Adrenal gland (tissue), 19 donors: ENCODE measurements at places on chromosomes 16 and 17.

DNA sequence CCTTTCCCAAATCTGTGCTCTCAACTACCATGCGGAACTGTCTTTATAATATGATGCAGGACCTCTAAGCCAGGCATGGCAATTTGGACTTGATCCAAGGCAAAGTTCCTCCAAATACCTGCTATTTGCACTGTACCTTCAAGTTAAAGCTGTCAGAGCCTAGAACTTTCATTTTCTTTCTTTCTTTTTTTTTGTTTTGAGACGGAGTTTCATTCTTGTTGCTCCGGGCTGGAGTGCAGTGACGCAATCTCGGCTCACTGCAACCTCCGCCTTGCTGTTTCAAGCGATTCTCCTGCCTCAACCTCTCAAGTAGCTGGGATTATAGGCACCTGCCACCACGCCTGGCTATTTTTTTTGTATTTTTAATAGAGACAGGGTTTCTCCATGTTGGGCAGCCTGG, 51.7 kb downstream of the ARHGAP27 start:
- no peak for DNase-seq

GRCh38 chr17:80959330-80960036, 32.2 kb upstream of the CHMP6 start:
- peak; percentile 95 for DNase-seq

- DNase-seq = peak; percentile 66
These were observed 20.7 kb downstream of the SPNS2 start for GRCh38 chr17:4519361-4519788.

GRCh38 chr17:59238906-59239305, 18.6 kb downstream of the GDPD1 start:
- no peak for DNase-seq

- no peak for DNase-seq
These were observed 56.7 kb downstream of the CEP112 start for GRCh38 chr17:66135219-66135618.

DNA sequence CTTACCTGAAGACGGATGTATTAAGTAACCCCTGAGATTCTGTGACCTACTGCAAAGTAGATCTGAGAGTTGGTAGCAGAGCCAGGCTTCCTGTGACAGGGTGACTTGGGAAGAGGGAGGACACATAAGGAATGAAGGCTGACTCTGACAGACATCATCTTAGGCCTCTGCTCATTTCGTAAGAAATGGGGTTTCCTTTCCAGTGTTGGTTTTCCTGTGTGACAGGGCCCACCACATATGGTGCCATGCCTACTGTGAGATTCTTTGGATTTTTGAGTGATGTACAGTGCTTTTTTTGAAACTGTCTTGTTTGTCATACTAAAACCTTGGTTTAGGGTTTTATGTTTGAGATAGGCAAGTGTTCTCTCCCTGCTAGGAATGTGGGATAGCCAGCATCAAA, 12.7 kb downstream of the LIG3 start:
- DNase-seq = no peak

DNA sequence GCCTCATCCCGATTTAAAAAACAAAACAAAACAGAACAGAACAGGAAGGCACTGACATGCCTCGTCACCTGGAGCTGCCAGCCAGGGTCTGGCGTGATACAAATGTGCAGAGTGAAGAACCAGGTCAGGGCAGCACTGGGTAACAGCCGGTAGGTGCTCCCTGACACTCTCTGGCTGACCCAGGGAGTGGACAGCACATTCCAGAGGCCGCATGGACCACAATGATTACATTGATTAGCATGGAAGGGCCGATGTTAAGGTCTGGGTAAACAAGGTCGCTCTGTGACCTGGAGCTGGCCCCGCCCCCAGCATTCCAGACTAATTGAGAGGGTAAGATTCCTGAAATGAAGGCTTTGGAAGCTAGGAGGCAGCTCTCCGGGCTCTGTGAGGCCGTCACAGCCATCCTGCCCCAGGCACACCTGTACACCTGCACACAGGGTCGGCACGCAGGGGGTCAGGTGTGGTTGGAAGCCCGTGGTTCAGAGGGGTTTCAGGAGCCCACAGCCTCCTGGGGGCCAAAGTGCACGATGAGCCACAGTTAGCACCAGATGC, 21.4 kb downstream of the PIEZO1 start:
- DNase-seq = peak; percentile 22

GRCh38 chr16:13835387-13835786, 84.6 kb upstream of the ERCC4 start:
- DNase-seq = no peak

DNA sequence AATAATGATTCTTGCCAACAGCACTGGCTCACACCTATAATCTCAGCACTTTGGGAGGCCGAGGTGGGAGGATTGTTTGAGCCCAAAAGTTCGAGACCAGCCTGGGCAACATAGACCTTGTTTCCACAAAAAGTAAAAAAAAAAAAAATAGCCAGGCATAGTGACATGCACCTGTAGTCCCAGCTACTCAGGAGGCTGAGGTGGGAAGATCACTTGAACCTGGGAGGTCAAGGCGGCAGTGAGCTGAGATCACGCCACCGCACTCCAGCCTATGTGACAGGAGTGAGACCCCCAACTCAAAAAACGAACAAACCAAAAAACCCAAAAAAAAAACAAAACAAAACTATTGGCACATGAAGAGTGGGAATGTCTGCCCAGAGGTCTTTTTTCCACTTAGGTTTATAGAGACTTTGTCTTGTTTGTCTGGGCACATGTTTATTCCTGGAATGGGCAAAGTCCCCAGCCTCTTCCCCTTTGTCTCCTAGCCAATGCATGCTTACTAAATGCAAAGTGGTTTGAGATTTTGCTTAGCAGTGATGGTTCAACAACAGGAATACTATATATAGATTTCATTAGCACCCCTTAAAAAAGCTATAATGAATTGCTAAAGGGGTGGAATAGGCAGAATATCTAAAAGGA, 25.9 kb downstream of the NMT1 start:
- DNase-seq = no peak

GRCh38 chr17:17989618-17990017, 17.0 kb downstream of the DRC3 start:
- DNase-seq = no peak

- DNase-seq = no peak
These were observed 8.4 kb upstream of the HSBP1 start for GRCh38 chr16:83799336-83799735.

- DNase-seq = no peak
These were observed 224.2 kb downstream of the C16orf78 start for GRCh38 chr16:49597796-49598195.

DNA sequence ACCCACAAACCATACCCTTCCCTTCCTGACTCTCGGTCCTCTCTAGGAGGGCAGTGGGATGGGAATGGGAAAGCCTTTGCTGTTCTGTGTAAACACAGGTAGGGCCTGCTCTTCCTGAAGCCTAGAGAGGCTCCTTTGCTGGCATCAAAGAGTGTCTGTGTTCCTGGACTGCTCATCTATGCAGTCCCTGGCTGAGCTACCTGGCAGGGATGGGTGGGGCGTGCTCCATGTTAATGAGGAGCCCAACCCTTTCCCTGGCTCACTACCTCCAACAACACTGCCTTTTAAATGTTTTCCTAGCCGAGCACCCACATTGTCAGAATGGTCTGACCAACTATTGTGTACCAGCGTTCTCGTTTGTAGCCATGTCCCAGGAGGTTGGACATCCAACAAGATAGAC, 26.6 kb upstream of the NAGLU start:
- DNase-seq = no peak

GRCh38 chr17:75920045-75920560, 15.4 kb upstream of the MRPL38 start:
- no peak for DNase-seq

GRCh38 chr17:78355045-78355641, 4.7 kb downstream of the SOCS3 start:
- no peak for DNase-seq

GRCh38 chr17:72175787-72176515, 55.1 kb downstream of the SOX9 start:
- no peak for DNase-seq

DNA sequence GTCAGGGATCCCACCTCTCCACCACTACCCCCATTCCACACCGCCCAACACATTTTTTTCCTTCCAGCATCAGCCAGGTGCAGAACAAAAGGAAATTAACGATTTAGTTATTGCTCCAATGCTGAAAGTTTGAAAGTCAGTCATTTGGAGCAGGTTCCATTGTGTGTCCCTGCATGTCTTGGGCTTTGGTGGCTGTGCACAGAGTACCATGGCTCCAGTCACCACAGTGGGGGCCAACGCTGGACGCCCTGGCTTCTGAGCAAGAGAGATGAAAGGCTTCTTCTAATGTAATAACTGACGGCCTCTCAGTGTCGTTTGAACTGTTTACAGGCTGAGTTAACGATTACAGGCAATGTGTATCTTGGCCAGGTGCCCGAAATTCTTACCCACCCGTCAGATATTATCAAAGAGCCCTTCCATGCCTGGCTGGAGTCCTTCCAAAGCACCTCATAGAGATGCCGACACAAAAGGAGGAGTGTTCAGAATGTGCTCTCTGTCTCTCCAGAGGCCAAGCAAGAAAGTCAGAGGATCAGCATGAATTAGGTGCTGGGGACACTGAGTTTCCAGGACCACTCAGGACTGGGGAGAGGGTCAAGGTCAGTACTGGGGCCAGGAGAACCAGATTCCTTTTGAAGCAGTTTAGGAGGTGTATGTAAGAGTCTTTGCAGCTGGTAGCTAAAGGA, 25.9 kb downstream of the RNF43 start:
- DNase-seq = peak; percentile 88

- no peak for DNase-seq
These were observed 4.8 kb downstream of the ATP2A3 start for GRCh38 chr17:3959295-3959899.

GRCh38 chr16:68645494-68646388, 631 bp downstream of the CDH3 start:
- no peak for DNase-seq

DNA sequence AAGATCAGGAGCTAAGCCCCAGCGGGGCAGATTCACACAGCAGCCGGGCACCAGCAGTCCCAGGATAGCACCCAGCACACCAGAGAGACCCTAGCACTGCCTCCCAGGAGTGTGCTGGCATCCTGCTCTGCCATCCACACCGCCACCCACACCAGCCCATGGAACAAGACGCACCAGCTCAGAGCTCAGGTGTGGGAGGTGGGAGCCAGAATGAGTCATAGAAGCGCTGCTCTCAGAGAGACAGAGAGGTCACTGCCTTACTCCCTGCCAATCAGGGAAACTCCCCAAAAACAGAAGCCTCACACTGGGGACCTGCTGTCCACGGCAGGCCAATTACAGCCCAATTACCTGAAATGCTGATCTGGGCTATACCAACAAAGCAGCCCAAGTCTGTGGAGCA, 64.9 kb downstream of the CDYL2 start:
- no peak for DNase-seq

- DNase-seq = no peak
These were observed 686.8 kb upstream of the KIF2B start for GRCh38 chr17:53135969-53136368.

GRCh38 chr16:85138825-85139627, 26.8 kb upstream of the CIBAR2 start:
- no peak for DNase-seq

DNA sequence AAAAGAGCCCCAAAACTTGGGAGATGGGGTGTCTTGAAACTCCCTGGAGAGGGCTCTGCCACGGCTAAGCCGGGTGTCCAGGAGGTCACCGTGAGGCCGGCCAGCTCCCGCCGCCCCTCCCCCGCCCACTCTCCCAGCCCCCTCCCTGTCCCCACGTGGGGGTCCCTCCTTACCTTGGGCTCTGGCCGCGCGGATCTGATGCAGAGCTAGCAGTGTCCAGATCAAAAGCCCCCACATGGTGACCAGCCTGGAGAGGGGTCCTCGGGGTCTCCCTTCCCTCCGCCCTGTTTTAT, 447 bp downstream of the SDK2 start:
- DNase-seq = no peak

- no peak for DNase-seq
These were observed 17.4 kb upstream of the MAP3K14 start for GRCh38 chr17:45334231-45334630.

DNA sequence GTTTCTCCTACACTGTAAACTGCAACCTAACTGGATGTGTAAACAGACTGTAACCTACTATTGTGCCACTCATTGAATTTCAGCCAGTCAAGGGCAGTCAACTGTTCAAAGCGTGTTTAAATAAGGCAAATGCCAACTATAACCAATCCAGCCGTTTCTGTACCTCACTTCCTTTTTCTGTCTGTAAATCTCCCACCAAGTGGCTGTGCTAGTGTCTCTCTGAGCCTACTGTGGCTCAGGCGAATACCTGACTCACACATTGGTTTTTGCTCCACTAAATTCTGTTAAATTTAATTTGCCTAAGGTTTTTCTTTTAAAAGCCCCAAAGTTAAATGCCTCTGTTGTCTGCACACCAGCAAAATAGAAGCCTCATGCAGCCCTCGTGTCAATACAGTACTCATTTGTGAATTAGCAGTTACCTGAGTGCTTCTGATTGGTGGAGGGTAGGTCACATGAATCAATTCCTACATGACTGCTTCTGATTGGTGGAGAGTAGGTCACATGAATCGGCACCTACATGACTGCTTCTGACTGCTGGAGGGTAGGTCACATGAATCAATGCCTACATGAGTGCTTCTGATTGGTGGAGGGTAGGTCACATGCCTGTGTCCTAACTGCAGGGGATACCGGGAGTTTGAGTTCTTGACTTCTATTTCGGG, 31.1 kb upstream of the CCR7 start:
- DNase-seq = no peak

DNA sequence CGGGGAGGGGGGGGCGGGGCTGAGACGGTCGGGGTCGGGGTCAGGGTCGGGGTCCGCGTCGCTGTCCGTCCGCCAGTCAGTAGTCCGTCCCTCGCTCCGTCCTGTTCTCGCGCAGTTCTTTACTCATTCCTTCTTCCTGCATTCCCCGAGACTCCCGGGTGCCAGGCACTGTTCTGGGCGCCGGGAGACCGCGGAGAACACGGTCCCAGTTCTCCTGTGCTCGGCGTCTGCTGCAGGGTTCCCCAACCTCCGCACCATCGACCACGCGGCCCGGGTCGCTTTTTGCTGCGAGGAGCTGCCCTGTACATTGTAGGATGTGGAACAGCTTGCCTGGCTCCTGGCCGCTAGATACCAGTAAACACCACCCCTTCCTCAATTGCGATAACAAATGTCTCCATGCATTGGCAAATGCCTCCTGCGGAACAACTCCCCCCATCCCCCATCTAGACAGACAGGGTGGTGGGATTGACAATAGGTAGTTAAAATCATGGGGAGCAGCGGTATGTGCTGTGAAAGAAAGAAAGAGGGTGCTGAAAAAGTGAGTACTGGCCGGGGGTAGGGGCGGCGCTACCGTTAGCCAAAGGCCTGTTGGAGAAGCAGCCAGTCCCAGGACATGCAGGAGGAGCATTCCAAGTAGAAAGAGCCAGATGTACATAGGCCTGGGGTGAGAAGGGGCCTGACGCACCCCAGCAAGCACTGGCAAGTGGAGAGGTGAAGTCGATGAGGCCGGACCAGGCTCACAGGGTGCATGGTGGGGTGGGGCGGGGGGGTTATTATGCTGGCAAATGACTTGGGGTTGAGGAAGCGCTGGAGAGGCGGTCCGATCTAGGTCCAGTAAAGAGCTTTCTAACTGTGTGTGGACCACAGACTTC, 631 bp downstream of the TRAF7 start:
- DNase-seq = no peak
